ENCODE measurements at places on chromosomes 1 and 21.

- DNase-seq = no peak
These were observed 99.9 kb downstream of the C1orf94 start for GRCh38 chr1:34276606-34277005.

GRCh38 chr1:30822006-30822405, 64.4 kb upstream of the LAPTM5 start:
- no peak for DNase-seq

DNA sequence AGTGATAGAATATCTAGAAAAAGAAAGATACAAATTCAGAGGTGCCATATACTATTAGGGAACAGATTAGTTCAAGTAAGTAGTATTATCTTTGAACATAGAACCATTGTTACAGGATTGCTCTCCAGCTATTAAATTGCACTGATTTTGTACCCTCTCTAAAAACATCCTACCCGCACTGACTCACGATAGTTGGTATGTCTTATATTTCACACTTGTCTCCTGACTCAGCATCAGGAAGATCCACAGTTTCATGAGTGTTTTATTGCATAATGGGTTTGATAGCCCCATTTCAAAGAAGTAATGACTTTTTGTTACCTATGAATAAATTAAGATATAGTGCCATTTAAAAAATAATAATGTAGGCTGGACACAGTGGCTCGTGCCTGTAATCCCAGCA, 6.0 kb downstream of the TATDN3 start:
- no peak for DNase-seq

DNA sequence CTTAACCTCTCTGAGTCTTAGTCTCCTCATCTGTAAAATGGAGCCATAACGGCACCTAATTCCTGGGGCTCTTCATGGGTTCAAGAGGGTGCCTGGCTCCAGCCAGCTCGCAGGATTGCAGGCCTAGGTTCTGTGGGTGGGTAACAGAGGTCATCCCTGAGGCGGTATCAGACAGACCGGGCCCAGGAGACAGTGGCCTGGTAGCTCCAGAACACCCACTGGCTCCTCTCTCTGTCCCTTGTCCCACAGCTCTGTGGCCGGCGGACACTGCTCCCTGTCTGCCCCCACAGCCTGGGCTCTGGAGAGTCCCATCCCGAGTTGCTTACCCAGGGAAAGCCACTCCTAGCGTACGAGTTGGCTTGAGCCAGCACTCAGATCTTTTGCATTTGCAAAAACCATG, 150.3 kb downstream of the PEX14 start:
- no peak for DNase-seq

DNA sequence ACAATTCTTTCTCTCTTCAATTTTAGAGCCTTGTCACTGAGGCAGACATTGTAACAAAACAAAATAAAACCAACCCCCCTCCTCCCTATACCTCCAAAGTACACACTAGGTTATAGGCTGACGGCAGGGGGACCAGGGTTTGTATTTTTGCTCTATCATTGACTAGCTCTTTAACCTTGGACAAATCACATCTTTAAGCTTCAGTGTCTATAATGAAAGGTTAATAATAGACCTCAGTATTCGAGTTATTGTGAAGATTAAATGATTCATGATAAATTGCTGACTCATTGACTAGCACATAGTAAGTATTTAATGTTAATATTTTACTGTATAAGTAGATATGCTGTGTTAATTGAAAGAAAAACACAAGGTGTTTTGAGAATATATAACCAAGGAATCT, 1267.6 kb upstream of the ADGRL2 start:
- DNase-seq = no peak

DNA sequence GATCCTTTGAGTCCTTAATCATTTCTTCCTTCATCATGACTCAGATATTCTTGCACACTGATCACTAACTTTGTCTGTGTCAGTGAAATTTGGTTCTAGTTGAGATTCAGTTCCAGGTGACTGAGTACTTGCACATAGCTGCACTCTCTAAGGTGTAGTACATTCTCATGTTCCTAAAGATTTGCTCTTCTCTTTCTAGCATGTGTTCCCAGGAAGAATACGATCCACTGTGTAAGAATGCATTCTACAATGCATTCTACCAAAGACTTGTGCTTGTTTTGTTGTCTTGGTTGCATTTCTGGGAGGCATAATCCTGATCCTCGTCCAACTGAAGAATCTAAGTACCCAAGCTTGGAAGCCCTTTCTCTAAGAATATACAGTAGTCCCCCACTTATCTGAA, 104.3 kb upstream of the CDC42BPA start:
- no peak for DNase-seq

GRCh38 chr1:205711105-205712048, 31.1 kb upstream of the SLC45A3 start:
- peak; percentile 40 for DNase-seq

DNA sequence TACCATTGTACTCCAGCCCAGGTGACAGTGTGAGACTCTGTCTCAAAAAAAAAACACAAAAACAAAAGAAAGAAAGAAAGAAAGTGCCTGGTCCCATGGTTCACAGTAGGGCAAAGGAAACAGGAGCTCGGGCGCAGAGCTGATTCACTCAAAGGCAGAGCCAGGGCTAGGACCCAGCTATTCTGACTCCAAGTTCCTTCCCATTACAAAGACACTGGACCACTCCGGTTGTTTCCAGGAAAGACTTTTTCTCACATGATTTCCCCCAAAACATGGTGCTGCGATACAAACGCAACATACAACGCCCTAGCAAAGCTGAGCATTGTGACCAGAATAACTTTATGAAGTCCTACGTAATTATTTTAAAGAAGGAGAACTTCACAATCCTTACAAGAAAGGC, 10.7 kb downstream of the ABCG1 start:
- no peak for DNase-seq

DNA sequence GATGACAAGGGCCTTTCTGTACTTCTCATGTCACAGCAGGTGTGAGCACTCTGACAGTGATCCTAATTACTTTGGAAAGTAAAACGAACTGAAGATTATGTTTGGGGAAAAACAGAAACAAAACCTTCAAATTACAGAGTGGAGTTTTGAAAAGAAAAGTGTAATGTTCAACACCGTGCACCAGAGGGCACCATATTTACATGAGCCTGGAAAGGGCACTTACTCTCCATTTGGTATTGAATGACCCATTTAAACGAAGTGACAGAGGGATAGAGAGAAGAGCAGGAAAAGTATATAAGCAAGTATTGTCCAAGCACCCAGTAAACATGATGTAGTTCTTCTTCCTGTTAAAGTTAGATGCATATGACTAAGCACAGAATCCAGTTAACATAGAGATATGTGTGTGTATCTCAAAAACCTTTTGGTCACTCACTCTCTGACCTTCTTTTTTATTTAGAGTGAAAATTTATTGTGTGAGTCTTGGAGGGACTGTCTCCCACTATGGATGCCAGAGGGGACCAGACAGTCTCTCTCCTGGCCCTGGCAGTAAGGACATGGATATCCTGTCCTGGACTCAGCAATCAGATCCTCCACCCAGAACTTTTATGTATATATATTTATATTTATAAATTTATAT, 3.8 kb upstream of the RGSL1 start:
- DNase-seq = peak; percentile 34

- DNase-seq = no peak
These were observed 19.6 kb upstream of the ERO1B start for GRCh38 chr1:236301080-236301957.

DNA sequence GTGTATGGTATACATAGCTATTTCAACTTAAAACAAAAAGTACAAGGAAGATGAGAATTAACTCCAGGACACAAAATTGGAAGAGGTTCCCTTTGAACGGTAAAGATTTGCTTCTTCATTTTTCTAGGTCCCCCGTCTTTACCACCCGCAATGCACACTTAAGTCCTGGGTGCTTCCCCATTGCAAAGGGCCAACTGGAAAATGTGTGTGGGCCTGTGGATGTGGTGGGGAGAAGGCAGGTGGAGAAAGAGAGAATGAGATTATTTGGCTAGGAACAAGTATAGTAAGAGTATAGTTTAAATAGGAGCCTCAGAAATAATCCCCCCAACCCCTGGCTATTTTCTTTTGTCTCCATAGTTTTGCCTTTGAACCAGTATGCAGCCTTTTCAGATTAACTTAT, 115.4 kb downstream of the HLX start:
- DNase-seq = no peak

- DNase-seq = no peak
These were observed 946 bp upstream of the HNRNPR start for GRCh38 chr1:23344987-23345472.

DNA sequence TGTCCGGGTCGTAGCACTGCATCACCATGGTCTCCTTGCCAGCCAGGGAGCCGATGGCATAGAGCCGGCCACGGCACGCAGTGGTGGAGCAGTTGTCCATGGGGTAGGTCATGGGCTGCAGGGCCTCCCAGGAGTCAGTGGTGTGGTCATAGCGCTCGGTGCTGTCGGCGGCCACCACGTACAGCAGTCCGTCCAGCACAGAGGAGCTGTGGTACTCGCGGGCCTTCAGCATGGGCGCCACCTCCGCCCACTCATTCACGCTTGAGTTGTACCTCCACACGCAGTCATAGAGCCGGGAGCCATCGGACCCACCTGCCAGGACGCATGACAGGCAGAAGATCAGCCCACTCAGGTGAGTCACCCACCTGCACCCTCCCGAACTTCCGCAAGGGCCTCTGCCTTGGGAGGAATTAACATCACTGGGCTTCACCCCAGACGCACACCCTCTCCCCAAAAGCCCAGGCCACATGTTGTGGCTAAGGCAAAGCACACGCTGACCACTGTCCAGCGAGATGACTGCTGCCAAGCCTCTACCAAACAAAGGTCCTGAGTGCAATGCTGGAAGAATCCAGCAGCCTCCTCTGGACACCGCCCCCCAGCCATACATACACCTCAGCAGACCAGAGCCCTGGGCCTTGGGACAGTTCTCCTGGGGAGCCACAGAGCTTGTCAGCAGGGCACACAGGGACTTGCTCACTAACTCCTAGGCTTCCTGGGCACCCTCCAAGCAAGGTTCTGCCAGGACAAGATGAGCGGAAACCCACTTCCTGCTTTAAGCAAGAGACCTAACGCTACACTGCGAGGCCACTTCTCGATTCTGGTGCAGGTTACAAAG, 3.3 kb downstream of the KLHL21 start:
- DNase-seq = peak; percentile 63

DNA sequence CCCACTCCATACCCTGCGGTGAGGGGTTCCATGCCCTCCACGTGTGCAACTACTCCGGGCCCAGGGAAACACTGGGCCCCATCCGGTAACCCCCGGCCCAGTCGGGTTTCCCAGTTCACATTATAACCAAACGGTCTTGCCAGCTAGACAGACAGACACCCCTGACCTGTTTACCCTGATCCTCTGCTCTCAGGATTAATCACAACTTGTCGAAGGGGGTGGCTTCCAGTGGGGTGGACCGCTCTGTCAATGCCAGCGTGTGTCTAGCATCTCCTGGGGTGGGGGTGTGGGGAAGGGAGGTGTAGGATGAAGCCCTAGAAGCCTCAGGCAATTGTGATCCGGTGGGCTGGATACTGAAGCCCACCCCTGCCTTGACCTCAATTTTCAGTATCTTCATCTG, 4.6 kb upstream of the OLIG2 start:
- DNase-seq = no peak

DNA sequence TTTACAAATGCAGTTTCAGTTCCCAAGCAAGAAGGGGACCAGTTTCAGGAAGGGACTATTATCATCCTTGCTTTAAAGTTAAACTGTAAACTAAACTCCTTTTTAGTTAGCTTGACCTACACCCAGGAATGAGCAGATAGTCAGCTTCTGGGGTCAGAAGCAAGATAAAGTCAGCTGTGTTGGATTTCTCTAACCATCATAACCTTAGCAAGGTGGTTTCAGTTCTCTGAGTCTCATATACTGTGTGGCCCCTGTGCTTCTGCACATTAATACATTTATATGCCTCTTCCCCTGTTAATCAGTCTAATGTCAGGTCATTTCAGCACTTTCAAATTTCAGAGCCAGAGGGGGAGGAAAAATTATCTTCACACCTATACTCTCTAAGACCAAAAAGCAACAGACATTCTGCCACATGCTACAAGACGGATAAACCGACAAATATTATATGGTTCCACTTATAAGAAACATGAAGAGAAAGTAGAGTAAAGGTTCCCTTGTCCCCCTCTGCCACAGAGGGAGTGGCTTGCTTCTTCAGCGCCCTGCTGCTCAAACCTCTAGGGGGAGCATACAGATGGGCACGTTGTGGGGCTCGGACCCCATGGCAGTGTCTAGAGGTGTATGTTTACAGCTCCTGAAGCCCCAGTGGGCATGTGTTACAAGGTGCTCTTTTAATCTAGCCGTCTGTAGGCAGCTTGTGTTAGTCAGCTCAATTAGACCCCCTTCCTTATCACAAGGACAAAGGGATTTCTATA, 89.1 kb downstream of the SMYD3 start:
- DNase-seq = no peak

GRCh38 chr1:96596226-96596922, 125.2 kb upstream of the PTBP2 start:
- DNase-seq = peak; percentile 19

- DNase-seq = no peak
These were observed 196.3 kb upstream of the SPAG17 start for GRCh38 chr1:118381197-118381869.

DNA sequence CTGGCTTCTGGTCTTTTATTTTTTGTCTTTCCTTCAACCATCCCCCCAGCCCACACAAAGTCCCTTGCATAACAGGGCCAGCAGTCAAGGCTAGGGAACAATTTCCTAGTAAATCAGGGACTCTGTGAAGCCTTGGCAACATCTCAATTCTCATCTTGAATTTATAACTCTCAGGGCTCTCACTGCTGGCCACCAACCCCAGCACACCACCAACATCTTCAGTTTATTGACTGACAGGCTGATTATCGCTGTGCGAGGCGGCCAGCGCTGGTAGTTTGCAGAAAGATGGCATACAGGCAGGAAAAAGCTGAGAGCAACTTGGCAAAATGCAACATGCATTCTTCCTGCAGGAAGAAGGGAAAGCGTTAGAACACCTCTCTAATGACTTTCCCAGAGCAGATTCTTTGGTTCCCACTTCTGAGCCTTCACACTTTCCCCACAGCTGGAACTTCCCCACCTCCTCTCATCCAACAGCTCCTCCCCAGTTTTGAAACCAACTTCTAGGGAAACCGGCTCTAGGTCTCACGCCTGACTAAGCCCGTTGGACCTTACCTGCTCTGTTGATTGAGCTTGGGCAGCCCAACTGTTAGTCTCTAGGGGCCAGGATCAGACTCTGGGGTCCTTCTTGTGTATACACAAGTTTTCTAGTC, 26.3 kb upstream of the CSF1 start:
- no peak for DNase-seq

- no peak for DNase-seq
These were observed 2131.7 kb downstream of the MRPL39 start for GRCh38 chr21:23475281-23476219.

DNA sequence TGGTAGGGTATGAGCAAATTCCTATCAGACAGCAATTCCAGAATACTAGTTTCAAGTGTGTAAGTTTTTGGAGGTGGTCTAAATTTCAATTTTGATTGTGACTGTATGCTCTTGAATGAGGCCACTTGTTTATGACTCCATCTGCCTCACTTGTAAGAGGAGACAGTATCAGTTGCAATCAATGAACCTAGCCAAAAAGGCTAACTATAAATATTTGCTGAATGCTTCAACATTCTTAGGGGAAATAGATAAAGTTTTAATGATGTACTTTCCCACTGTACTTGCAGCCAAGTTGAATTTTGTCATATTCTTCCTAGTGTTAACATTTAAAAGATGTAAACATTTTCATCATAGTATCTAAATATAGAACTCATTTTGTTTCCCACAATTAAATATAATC, 32.1 kb upstream of the RWDD3 start:
- DNase-seq = no peak

GRCh38 chr1:15189692-15190370, 36.3 kb downstream of the TMEM51 start:
- DNase-seq = no peak
